ENCODE measurements at places on chromosomes 1 and 21.

DNA sequence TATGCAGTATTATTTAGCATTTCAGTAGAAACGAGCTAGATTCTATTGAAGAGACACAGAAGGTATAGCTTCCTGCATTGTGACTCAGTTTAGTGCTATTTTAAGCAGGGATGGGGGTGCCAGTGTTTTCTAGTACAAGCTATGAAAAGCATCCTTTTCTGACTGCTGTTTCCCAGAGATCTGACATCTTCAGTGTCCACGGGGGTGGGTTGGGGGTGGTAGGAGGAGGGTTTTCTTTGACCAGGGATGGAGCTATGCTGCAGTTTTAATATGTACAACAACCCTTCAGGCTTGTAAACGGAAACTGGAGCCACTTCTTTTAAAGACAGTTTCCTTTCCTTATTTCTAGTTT is 2.7 kb upstream of the NEGR1 start:
- no peak for DNase-seq

DNA sequence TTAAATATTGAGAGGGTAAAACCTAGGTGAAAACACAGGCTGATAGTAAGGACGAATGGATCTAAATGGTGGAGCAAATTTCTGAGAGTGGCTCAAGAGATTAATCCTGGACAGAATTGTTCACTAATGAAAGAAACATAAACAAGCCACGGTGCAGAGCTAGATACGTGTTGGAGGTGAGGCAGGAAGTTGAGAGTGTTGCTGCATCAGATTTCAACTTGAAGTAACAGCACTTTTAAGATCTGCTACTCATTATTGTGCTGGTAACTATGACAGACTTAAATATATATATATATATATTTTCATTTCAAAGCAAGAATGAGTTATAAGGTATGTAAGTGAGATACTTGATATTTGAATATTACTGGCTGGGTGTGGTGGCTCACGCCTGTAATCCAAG is 64.9 kb downstream of the PTGS2 start:
- DNase-seq, result no peak

DNA sequence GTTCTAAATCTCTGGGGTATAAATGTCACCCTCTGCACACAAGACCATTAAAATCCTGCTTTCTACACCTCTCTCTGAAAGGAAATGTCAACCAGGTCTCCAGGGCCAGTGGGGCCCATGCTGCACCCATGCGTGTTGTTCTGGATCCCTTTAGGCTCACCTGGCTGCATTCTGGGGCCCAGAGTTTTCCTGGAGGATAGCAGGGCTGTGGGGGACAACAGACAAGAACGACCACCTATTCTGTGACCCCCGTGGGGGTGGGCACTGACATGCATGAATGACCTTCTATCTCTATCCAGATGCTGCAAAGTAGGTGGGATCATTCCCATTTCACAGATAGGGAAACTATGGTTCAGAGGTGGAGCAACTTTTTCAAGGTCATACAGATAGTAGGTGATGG is 41.6 kb downstream of the TNNT2 start:
- no peak for DNase-seq

GRCh38 chr1:3551290-3551678 is 60.0 kb downstream of the MEGF6 start:
- no peak for DNase-seq

DNA sequence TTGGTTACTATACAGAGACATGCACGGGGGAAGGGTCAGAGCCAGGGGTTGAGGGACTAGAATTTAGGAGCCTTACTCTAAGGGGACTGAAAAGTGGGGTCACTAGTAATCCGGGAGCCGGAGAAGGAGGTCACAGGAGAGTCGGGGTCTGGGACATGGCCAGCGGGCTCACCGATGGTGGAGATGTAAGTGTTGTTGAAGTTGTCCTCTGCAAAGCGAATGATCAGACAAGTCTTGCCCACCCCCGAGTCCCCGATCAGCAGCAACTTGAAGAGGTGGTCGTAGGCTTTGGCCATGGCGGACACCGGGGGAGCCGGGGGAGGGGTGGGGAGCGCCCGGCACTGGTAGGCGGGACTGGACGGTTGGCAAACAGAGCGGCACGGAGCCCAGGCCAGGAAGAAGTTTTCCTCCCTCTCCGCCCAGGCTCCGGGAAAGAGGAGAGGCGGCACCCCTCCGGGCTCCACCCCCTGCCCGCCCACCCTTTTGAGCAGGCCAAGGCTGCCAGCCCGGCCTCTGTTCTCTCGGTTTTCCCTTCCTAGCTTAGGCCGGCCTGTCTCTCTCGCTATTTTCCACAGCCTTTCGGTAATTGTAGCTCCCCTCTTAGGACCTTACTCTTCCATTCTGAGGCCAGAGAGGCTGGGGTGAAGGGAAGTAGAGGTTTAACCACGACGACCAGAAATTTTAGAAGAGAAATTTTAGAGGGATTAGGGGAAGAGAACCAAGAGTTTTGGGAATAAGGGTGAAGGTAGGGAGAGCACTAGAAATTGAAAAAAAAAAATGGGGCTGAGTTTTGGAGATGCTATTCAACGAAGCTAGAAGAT is at the start of gene RAB13:
Gene RAB13 (minus strand): TSS at position 399 of the 821 bp plus-strand sequence. CDS start 103 bp downstream, at position 296.
- DNase-seq, result no peak

Data from stimulated activated CD4-positive, alpha-beta T cell treated with anti-CD3 and anti-CD28 coated beads, Interleukin-1b, Interleukin-23, amount 100 ng/mL, for 24 hours (primary cell).